ENCODE measurements at places on chromosomes 7 and 10. TPM values are rescaled to one million over a fixed set of nuclear protein-coding genes. Genes with fewer than 3 reads are reported as not detected.
A peak's percentile ranks its signal among the peaks of the same experiment; 100 is the strongest.

- no peak for DNase-seq
Measured at GRCh38 chr7:106283501-106283830, 1.3 kb downstream of the NAMPT start.

GRCh38 chr7:137978464-137979237 is 23.2 kb downstream of the CREB3L2 start:
- peak; percentile 100 for DNase-seq

DNA sequence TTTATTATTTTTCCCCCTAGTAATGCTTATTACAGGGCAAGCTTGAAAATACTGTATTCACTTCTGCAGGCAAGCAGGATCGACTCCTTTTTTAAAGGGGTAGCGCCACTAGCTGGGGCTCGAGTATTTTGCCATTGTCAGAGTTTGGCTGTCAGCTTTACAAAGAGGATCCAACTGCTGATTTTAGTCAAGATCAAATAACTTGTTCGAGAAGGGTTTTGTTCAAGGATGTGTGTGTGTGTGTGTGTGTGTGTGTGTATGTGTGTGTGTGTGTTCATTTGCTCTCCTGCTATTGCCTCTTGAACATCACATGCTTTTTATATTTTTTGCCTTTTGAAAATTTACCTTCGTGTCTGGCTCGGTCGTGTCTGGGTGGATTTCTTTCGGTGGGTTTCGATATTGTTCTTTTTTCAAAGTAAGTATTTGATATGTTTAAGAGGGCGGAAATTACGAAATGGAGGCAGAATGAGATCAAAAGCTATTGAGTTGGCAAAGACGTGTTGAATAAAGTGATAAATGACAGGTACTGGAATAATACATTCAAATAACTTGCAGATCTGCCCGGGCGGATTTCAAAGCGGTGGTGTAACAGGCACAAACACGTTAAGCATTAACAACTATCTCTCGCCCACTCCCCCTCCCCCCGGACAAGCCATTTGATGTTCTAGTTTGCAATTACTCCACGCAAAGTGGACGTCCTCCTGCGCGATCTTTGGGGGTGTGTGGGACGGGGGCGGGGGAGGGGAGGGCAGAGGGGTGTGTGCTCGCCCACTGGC is 1.1 kb downstream of the ARID5B start:
- peak; percentile 82 for DNase-seq

GRCh38 chr7:117949232-117949631 is 76.0 kb upstream of the CTTNBP2 start:
- peak; percentile 9 for DNase-seq

DNA sequence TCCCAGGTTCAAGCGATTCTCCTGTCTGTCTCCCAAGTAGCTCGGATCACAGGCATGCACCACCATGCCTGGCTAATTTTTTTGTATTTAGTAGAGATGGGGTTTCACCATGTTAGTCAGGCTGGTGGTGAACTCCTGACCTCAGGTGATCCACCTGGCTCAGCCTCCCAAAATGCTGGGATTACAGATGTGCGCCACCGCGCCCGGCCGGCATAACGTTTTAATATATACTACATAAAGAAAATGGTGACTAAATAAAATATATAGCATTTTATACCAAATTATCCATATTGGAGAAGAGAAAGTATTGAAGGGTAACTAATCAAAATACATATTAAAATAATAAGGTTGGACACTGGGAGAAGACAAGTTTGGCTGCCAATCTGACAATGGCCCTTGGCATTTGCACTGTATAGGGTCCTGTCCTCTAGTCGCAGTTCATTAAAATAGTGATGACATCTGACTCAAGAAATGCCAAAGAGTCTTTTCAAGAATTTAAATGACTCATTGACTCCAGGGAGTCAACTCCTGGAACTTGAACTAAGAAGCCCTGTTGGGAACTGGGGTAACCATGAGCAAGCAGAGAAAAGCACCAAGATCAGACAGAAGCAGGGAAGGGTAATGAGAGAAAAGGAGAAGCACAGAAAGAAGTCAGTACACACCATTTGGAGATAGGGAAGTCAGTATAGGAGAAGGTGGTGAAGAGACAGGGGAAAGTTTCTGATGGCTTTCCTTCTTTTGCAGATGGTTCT is 91.1 kb downstream of the CH25H start:
- peak; percentile 87 for DNase-seq

DNA sequence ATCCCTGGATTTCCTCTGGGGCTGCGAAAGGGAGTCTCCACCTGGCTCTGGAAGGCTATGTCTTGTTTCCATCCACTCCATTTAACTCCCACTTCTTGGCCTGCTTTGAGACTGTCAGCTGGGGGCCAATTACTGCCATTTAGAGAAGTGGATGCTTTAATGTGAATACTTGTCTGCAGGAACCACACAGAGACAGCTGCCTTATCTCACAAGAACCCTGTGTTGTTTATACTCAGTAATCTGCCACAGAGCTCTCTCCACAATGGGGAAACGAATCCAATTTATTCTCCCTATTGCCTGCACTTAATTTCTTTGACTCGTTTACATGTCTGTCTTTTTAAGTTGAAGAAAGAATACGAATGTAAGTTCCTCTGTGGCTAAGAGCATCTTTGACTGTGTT is 787.0 kb upstream of the C7orf33 start:
- DNase-seq: no peak

DNA sequence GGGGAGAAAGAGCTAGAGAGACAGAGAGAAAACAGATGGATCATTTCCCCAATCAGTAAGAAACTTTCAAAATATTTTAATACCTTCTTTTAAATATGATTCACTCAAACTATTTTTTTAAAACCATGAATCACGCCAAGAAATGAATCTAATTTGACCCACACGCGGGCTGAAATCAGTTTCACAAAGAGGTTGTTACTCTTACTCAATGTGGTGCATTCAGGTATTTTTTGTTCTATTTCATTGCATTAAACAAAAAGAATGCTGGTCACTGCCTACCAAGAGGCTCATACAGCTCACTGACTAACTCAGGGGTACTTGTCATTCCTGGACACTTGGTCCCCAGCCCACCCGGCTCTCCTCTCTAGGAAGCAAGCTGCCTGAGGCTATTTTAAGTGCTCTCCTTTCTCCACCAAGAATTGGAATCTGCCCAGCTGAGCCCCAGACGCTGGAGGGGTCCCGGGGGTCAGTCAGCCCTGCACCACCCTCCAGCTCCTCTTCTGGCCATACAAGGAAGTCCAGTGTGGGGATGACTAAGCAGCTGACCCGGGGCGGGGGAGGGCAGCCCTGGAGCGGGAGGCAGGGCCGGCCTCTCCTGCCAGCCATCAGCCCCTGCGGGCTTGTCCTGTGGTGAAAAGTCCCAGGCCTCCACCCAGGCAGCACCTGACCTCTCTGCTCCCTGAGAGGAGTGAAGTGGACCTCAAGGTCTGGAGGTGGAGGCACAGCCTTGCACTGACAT is 21.7 kb upstream of the PFKP start:
- DNase-seq: peak; percentile 73

- DNase-seq: no peak
Measured at GRCh38 chr10:121490871-121491519, 107.2 kb downstream of the FGFR2 start.

DNA sequence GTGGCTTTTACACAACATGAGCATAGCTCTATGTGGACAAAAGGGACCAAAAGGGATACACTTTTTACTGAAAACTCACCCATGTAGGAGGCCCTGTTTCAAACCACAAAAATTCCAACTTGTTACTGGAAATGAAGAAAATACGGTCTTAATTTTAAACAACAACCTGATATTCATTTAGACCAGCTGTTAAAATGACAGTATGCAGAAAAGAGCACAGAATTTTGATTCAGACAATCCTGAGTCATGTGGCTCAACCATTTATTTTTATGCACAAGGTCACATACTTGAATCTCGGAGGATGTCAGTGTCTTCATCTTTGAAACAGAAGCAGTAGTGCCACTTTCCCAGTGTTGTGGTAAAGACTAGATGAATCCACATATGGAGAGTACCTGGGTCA is 426.5 kb upstream of the NFE2L3 start:
- DNase-seq: no peak

DNA sequence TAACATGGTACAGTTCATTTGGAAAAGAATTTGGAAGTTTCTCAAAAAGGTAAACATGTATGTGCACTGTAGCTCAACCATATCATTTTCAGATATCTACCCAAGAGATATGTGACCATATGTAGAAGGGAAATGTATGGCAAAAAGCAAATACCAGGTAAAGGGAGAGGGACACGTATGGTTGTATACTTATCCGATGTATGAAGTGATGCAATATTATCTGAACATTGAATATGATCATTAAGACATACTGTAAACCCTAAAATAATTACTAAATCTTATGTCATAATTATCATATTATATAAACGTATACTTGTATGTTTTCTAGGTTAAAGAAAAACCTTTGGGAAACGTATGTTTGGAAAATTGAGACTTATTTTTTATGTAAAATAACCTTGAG is 367.5 kb upstream of the KCND2 start:
- DNase-seq: no peak

GRCh38 chr7:36082910-36083309 is 70.1 kb upstream of the EEPD1 start:
- DNase-seq: no peak

- no peak for DNase-seq
Measured at GRCh38 chr10:30505543-30506298, 71.7 kb downstream of the MAP3K8 start.

GRCh38 chr10:90977855-90978486 is 57.1 kb upstream of the ANKRD1 start:
- DNase-seq: no peak

- no peak for DNase-seq
Measured at GRCh38 chr10:5496261-5497250, 2.8 kb downstream of the CALML5 start.

GRCh38 chr10:86900955-86901354 is 56.5 kb downstream of the MMRN2 start:
- no peak for DNase-seq

- DNase-seq: no peak
Measured at GRCh38 chr7:45080958-45081669, 7.7 kb downstream of the NACAD start.

The SLC29A4 gene
- total RNA-seq: 4.7 TPM

The COBL gene
- total RNA-seq: 0.46 TPM

The UPK3B gene
- total RNA-seq: not detected

The SLC16A9 gene
- total RNA-seq: 0.80 TPM

The VWDE gene
- 0.51 TPM for total RNA-seq

The DOCK4 gene
- 6.3 TPM for total RNA-seq

The CHN2 gene
- not detected for total RNA-seq

The FAM13C gene
- 19.0 TPM for total RNA-seq

The RTKN2 gene
- total RNA-seq: 8.6 TPM

The SEMA3E gene
- total RNA-seq: 0.98 TPM

The SPDYE8 gene
- total RNA-seq: not detected

The FXYD4 gene
- not detected for total RNA-seq

The TDRD1 gene
- total RNA-seq: 0.06 TPM

The EBF3 gene
- total RNA-seq: 41.7 TPM

The SPDYE11 gene
- not detected for total RNA-seq

The ABCA13 gene
- 3.4 TPM for total RNA-seq

The WEE2 gene
- not detected for total RNA-seq

The ATP6V0A4 gene
- 0.06 TPM for total RNA-seq

The OR13A1 gene
- not detected for total RNA-seq

The MCM10 gene
- 26.1 TPM for total RNA-seq

The PTPRN2 gene
- 0.11 TPM for total RNA-seq

The WDFY4 gene
- total RNA-seq: not detected

The DENND2A gene
- total RNA-seq: not detected

The ANKRD30A gene
- total RNA-seq: not detected
